ENCODE measurements at places on chromosomes 3 and 15.
A peak's percentile ranks its signal among the peaks of the same experiment; 100 is the strongest.

DNA sequence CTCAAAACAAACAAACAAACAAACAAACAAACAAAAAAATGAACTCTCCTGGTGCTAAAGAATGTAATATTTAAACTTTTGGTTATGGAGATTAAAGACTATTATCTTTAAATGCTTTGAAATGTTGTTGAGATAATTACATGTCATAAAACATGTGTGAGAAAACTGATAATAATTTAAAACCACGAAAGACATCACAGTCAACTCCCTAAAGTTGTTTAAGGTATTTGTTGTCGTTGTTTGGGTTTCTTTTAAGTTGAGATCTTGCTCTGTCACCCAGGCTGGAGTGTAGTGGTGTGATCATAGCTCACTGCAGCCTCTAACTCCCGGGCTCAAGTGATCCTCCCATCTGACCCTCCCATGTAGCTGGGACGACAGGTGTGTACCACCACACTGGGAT lies 12.0 kb downstream of the EFCAB12 start:
- no peak for DNase-seq

GRCh38 chr3:16313886-16314645 lies 49.1 kb downstream of the OXNAD1 start:
- DNase-seq, result no peak

DNA sequence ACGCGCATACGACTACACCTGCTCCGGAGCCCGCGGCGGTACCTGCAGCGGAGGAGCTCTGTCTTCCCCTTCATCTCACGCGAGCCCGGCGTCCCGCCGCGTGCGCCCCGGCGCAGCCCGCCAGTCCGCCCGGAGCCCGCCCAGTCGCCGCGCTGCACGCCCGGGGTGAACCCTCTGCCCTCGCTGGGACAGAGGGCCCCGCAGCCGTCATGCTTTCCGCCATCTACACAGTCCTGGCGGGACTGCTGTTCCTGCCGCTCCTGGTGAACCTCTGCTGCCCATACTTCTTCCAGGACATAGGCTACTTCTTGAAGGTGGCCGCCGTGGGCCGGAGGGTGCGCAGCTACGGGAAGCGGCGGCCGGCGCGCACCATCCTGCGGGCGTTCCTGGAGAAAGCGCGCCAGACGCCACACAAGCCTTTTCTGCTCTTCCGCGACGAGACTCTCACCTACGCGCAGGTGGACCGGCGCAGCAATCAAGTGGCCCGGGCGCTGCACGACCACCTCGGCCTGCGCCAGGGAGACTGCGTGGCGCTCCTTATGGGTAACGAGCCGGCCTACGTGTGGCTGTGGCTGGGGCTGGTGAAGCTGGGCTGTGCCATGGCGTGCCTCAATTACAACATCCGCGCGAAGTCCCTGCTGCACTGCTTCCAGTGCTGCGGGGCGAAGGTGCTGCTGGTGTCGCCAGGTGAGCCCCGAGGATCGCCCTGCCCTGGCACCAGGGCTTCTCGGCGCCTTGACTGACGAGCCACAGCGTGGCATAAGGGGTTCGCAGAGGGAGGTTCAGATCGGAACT lies 420 bp downstream of the SLC27A2 start:
- DNase-seq, result peak; percentile 22

- no peak for DNase-seq
Measured at GRCh38 chr3:195729476-195730251, 8.9 kb downstream of the MUC20 start.

- no peak for DNase-seq
Measured at GRCh38 chr3:48997714-48998637, 7.9 kb downstream of the P4HTM start.

DNA sequence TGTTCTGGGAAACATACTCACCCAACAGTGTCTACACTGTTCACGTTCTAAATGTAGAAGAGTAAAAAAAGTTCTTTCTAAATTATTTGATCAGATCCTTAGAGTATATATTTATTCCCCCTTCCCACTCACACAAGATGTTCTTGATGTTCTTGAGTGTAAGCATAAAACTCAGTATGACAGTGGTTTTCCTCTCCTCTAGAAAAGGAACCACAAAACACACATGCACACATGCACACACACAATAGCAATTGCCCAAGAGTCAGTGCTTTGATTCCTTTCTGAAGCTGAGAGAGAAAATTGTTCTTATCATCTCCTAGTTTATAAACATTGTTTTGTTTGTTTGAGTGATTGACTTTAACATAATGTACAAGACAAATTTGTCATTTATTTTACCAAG lies 123.2 kb upstream of the PHLDB2 start:
- DNase-seq, result no peak

GRCh38 chr3:110758208-110758607 lies 313.4 kb upstream of the NECTIN3 start:
- no peak for DNase-seq

GRCh38 chr3:48555231-48555948 lies 1.2 kb downstream of the PFKFB4 start:
- DNase-seq, result no peak

DNA sequence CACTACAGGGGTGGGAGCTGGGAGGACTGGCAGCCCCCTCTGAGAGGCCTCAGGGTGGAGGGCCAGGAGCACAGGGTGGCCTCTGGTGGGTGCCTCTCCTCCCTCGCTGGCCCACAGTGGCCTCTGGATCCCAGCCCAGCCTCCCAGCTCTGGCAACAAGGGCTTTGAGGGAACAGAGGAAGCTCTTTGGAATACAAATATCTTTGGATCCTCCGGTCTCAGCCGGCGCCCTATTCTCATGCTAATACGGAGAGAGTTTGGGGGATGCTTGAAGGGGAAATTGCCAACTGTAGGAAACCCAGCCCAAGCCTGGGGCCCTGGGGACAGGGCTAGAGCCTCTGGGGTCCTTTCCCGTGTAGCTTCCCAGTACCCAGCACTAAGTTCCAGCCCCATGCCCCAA lies 33.4 kb upstream of the INSYN1 start:
- DNase-seq, result no peak

DNA sequence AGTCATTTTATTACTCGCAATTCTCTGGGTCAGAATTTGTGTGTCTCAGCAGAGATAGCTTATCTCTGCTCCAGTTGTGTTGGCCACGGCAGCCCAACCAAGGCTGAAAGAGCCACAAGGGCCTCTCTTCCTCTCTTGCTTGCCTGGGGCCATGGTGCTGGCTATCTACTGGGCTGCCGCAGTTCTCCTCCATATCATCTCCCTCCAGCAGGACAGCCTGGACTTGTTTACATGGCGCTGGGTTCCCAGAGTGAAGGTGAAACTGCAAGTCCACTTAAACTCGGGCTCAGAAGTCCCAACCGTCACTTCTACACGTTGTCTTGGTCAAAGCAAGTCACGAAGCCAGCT lies 134.8 kb downstream of the UACA start:
- DNase-seq, result no peak

GRCh38 chr3:121624147-121624899 lies 31.1 kb downstream of the FBXO40 start:
- DNase-seq, result no peak

DNA sequence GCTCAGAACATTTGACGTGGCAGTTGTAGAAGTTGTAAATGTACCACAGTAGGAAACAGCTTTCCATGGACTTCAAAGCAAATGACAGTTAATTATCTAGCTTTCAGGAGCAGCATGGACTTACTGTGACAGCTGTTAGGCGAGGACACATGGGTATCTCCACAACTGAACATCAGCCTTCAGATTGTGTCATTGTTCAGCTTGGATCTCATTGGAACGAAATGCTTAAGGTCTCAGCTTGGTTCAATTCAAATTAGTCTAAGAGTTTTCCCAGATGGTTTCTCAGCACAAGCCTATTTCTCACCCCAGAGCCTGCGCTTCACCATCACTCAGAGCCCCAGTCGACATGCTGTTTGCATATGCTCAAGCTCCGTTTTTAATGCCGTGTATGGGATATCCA lies 21.1 kb upstream of the GYG1 start:
- no peak for DNase-seq

GRCh38 chr15:78938658-78939488 lies 6.0 kb downstream of the CTSH start:
- DNase-seq, result no peak

DNA sequence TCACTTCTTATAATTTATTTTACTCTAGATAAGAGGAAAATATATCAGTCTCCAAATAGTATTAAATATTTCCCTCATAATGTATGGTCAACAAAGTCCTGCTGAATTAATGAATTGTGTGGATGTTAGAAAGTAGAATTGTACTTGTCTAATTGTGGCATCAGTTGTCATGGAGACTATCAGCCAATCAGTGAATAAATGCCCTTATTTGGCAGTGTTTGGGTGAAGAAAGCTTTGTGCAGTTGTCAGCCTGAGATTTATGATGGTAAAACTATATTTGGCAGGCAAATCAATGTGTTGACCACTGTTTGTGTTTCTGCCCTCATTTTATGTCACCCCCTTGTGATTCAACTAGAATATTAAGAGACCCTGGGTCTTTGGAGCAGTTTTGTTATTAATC lies 293.6 kb upstream of the MDFIC2 start:
- no peak for DNase-seq

DNA sequence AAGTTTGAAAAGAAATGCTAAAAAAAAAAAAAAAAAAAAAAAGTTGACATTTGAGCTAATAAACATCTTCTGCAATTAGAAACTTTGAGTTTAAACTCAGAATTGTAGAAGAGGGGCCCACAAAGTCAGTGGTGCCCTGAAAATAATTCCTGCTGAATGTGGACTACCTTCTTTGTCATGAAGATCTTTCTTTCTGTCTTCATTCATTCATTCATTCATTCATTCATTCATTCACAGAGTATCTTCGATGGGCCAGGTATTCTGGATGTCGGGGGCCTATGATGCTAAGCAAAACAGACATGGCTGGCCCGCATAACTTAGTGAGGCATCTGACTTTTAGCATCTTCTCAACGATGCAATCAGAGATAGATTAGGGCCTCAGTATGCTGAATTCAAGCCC lies 24.6 kb downstream of the ETV5 start:
- no peak for DNase-seq

- DNase-seq, result no peak
Measured at GRCh38 chr3:5576277-5577011, 388.9 kb downstream of the EDEM1 start.

GRCh38 chr3:42019953-42020260 lies 58.0 kb upstream of the ULK4 start:
- no peak for DNase-seq

GRCh38 chr15:101255615-101256241 lies 3.9 kb upstream of the CHSY1 start:
- DNase-seq, result no peak

- DNase-seq, result no peak
Measured at GRCh38 chr3:132629928-132630327, 29.7 kb downstream of the ACAD11 start.

DNA sequence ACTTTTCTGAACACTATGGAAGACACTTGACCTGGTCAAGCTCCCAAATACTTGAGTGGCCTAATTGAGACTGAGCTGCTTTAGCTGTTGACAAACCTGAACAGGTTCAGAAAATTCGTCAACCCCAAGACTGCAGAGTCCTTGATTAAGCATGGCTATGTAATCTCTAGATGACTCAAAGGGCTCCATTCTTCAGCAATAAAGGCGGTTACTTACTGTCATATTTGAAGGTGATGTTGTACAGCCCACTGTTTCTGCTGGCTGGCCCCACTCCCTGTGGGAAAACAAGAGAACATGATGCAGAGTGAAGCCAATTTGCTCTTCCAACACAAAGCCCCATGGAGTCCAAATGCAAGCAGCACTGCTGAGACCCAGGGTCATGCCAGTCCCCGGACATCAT lies 45.1 kb downstream of the IL17RD start:
- no peak for DNase-seq
